ENCODE measurements at places on chromosomes 5 and 9.

DNA sequence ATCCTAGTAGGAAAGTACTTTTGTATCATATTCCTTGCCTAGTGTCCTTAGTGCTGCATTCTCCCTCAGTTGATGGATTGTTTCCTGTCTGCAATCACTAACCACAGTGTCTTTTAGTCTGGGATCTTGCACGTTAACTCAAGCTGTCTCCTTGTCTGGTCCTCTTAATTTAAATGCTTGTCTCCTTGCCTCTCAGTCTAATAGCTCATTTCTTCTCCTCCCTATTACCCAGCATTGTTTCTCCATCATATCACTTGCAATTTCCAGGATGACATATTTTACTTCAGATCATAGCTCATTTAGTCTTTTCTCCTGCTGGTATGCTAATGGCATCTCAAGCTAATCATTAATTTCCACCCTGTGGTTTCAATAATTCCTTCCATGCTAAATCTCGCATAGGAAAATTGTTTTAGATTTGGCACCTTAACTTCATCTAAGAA lies 2052.0 kb upstream of the C9orf72 start:
- DNase-seq = no peak

- no peak for DNase-seq
Measured at GRCh38 chr5:155147222-155147621, 133.7 kb downstream of the KIF4B start.

DNA sequence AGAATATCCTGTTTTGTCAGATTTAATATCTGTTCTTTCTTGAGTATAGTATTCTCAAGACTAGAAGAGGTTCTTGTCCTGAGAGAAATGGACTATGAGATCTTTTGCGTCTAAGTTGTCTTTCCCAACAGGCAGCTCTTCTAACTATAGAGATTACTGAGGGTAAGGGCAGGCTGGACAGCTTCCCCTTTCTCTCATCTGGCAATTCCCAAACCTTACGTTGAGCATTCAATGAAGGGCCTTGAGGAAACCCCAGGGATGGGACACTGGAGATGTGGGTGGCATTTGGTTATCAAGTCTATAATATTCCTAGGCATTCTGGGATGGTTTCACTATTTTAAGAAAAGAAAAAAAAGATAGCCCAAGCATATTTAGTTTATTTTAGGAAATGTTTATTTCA lies 28.0 kb upstream of the C5orf47 start:
- no peak for DNase-seq

- DNase-seq = no peak
Measured at GRCh38 chr9:4301971-4302427, 2.1 kb upstream of the GLIS3 start.

GRCh38 chr9:104843644-104844240 lies 79.8 kb downstream of the NIPSNAP3B start:
- no peak for DNase-seq

DNA sequence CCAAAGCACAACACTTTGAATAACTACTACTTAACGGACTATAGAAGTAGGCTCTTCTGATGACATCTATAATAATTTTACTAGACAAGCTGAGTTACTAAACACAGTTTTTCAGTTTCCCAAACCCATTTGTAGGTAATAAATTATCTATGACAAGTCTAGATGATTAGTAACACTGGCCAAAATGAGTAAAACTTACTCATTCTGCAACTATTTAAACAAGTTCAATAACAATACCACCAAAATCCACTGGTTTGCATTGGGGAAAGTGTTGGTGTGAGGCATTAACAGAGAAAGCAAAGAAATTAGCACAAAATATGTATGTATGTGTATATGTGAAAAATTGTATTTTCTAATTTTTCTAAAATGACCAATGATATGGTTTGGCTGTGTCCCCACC lies 119.3 kb downstream of the NR2F1-AS1 start:
- no peak for DNase-seq

- no peak for DNase-seq
Measured at GRCh38 chr5:149108651-149109280, 32.5 kb upstream of the ABLIM3 start.

GRCh38 chr5:50853151-50853550 lies 186.7 kb downstream of the PARP8 start:
- no peak for DNase-seq

GRCh38 chr9:77455312-77455927 lies 192.7 kb downstream of the GNA14 start:
- no peak for DNase-seq

- DNase-seq = no peak
Measured at GRCh38 chr5:95060098-95060497, 224.8 kb downstream of the MCTP1 start.

- no peak for DNase-seq
Measured at GRCh38 chr9:112162621-112163413, 12.3 kb downstream of the SUSD1 start.

- DNase-seq = no peak
Measured at GRCh38 chr5:92907938-92908606, 672.9 kb downstream of the NR2F1-AS1 start.

DNA sequence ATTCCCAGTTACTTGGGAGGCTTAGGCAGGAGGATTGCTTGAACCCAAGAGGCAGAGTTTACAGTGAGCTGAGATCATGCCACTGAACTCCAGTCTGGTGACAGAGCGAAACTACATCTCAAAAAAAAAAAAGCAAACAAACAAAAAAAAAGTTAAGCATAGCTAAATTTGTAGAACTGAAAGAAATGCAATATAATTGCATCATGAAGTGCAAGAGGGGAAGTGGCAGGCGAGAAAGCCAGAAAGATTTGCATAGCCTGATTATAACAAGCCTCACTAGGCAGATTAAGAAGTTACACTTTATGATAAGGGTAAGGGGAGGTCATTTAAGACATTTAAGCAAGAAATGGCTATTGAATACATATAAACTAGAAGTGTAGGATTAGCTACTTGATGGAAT lies 187.1 kb downstream of the EDIL3 start:
- DNase-seq = no peak

- no peak for DNase-seq
Measured at GRCh38 chr5:177980743-177981151, 15.3 kb downstream of the PROP1 start.

DNA sequence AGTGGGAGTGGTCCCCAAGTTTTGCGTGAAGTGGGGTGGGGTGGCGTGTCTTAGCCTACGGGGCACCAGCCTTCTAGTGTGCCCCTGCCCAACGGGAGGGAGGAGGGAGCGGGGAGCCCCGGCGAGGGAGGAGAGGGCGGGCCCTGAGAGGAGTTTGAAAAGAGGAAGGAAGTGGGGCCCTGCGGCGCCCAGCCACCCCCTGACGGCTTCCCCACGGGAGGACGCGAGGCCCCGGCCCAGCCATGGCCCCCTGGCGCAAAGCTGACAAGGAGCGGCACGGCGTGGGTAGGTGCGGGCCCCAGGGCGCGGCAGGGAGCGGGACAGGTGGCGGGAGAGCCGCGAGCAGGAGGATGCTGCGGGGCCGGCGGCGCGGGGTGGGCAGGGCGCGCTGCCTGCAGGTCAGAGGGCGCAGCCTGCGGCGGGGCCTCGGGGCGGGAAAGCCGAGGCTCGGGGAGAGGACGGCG lies at the start of gene DOCK2:
Gene DOCK2 (plus strand): TSS at position 191 of the 464 bp plus-strand sequence. CDS start 52 bp downstream, at position 243.
- DNase-seq = peak; percentile 33

GRCh38 chr9:74500584-74500924 lies 3.4 kb downstream of the RORB start:
- peak; percentile 6 for DNase-seq

- DNase-seq = no peak
Measured at GRCh38 chr5:128253161-128253560, 169.6 kb downstream of the SLC12A2 start.

GRCh38 chr5:90015584-90016018 lies 394.0 kb downstream of the CETN3 start:
- DNase-seq = no peak

GRCh38 chr5:101679816-101680215 lies 616.3 kb downstream of the SLCO4C1 start:
- DNase-seq = no peak

GRCh38 chr9:99270491-99270890 lies 48.4 kb downstream of the SEC61B start:
- DNase-seq = no peak

DNA sequence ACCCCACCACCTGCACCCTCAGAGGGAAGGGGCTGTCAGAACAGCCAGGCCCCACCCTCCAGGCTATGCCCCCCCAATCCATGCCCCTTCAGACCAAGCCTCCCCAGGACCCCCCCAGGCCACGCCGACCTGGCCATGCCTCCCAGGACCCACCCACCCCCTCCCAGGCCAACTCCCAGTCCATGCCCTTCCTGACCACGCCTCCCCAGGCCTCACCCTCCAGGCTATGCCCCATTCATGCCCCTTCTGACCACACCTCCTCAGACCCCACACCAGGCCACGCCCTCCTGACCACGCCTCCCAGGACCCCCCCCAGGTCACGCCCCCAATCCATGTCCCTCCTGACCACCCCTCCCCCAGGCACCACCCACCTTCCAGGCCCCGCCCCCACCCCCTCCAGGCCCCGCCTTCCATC lies 27.6 kb downstream of the TPPP start:
- no peak for DNase-seq

DNA sequence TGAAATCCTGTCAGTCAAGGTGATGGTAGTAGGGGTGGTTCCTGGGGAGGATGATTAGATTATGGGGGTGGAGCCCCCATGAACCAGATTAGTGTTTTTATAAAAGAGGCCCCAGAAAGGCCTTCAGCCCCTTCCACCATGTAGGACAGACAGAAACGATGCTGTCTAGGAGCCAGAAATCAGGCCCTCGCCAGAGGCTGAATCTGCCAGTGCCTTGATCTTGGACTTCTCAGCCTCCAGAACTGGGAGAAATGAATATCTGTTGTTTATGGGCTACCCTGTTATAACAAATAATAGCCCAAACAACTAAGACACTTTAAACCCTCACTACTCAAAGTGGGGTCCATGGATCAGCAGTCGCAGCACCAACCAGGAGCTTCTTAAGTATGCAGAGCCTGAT lies 20.2 kb upstream of the FOXB2 start:
- no peak for DNase-seq

DNA sequence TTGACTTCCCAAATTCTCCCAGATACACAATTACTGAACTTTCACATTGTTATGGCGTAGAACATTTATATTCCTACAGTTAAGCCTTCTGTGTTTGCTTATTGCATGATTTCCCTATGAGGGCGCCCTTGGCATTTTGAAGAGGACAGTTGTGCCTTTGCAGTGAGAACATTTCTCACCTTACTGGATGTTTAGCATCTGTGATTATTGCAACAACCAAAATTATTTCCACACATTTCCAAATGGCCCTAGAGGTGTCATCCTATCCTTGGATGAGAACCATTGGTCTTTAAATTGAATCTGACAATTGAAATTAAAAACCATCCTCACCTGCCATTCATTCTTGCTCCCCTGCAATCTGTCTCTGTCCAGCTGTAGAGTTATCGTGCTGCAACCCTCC lies 104.0 kb downstream of the MAMDC2 start:
- DNase-seq = no peak

- DNase-seq = no peak
Measured at GRCh38 chr9:105535920-105536668, 21.8 kb upstream of the FKTN start.

GRCh38 chr5:140202078-140202477 lies 27.1 kb downstream of the CYSTM1 start:
- DNase-seq = no peak

- no peak for DNase-seq
Measured at GRCh38 chr5:57955511-57955910, 472.9 kb upstream of the ACTBL2 start.

DNA sequence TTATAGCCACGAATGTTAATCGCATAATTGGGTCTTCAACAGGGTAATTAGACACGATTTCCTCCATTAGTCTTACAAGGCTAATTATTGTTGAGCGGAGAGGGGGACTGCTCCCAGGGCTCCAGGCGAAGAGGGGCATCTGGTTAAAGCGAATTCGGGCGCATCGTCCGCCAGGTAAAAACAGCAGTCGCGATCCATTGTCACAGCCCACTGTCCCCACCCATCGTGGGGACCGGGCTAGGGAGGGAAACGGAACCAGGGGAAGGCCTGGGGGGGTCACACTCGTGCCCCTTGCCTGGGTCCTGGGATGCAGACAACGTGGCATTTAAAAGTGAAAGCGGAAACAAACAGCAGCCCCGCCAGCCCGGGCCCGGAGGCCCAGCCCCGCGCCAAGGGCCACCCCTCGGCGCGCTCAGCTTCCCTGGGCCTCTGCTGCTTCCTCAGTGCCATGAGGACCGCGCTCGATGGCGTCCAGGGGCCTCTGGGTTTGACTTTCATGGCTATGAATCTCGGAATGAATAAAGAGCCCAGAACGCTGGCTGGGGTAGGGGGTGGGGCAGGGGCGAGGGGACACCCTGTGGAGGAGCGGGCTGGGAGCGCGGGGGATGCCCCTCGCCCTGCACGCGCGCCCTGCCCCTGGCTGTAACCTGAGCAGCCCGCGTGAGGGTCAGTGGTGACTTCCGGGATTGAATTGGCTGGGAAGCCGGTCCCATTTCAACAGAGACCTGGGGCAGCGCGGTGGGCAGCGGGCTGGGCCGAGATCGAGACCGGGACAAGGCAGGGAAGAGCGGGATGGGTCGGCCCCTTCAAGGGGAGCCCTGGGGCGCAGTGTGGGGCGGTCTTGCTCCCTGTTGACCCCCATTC lies 99.9 kb downstream of the GTF3C4 start:
- peak; percentile 38 for DNase-seq

- no peak for DNase-seq
Measured at GRCh38 chr9:19161257-19162025, 34.1 kb upstream of the PLIN2 start.

DNA sequence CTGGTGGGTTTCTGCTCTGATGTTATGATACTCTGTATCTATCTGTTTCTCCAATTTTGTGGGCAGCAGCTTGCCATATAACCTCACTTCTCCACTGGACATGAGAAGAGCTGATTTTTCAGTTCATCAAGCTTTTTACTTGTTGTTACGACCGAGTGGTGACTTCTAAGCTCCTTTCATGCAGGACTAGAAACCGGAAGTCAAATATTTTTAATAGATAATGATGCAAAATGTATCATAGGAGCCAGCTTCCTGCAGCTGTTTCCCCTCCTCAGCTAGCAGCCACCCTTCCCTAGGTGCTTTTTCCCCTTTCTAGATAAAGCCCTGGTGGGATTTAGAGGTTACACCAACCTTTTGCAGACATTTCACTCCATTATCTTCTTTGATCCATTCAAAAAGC lies 17.0 kb upstream of the ADAM19 start:
- no peak for DNase-seq

- no peak for DNase-seq
Measured at GRCh38 chr5:172806897-172807672, 27.0 kb upstream of the ERGIC1 start.

GRCh38 chr5:103385722-103386121 lies 127.2 kb downstream of the MACIR start:
- DNase-seq = no peak
